ENCODE measurements at places on chromosomes 7 and 10.

DNA sequence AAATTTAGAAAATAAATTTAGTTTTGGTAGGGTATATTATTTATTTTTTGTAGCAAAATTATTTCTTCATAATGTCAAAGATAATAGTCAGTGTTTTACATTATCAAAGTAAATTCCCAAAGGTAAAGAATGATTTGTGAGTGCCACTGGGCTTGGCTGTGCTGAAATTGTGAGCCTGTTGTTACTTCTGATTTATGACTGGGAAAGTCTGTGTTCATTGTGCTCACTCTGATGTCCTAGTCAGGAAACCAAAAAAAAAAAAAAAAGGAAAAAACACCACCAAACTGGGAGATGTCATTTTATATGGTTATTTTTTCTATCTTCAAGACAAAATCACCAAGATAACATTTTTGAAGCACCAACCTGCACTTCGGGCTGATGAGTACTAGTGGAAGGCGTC, 44.3 kb downstream of the MDFIC start:
- DNase-seq, result no peak

GRCh38 chr10:25036381-25036780, 20.0 kb downstream of the THNSL1 start:
- DNase-seq, result no peak

- DNase-seq, result no peak
Observed at GRCh38 chr7:28937619-28938018, 20.5 kb downstream of the TRIL start.

GRCh38 chr7:88005191-88005590, 71.1 kb downstream of the ADAM22 start:
- no peak for DNase-seq

DNA sequence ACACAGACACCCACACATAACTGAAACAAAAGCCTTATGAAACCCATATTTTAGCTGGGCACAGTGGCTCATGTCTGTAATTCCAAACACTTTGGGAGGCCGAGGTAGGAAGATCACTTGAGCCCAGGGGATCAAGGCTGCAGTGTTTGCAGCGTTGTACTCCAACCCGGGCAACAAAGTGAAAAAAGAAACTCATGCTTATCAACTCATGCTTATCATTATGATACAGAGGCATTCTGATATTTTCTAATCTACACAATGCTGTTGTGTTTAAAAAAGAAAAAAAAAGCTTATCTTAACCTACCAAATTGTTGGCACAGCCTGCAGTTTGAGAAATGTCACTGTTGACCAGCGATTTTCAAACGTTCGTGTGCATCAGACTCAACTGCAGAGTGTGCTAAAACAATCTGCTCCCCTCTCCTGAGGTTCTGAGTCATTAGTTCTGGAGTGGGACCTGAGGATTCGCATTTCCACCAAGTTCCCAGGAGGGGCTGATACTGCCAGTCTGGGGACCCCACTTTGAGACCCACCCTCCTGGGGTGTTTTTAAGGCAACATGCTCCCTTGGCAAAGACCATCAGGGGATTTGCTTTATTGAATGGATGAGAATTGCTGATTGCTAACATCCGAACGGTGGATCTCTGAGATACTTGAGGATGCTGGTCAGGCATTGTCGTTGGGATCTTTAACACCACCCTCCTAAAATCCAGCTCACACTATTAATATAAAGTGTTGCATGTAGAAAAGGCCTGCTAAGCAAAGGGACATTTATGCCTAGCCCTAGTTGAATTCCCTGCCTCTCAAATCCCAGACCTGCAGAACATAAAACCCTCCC, 16.2 kb downstream of the CHST3 start:
- no peak for DNase-seq

- no peak for DNase-seq
Observed at GRCh38 chr7:27249724-27250556, 7.3 kb downstream of the EVX1 start.

GRCh38 chr10:78042058-78042751, 8.5 kb downstream of the RPS24 start:
- no peak for DNase-seq

DNA sequence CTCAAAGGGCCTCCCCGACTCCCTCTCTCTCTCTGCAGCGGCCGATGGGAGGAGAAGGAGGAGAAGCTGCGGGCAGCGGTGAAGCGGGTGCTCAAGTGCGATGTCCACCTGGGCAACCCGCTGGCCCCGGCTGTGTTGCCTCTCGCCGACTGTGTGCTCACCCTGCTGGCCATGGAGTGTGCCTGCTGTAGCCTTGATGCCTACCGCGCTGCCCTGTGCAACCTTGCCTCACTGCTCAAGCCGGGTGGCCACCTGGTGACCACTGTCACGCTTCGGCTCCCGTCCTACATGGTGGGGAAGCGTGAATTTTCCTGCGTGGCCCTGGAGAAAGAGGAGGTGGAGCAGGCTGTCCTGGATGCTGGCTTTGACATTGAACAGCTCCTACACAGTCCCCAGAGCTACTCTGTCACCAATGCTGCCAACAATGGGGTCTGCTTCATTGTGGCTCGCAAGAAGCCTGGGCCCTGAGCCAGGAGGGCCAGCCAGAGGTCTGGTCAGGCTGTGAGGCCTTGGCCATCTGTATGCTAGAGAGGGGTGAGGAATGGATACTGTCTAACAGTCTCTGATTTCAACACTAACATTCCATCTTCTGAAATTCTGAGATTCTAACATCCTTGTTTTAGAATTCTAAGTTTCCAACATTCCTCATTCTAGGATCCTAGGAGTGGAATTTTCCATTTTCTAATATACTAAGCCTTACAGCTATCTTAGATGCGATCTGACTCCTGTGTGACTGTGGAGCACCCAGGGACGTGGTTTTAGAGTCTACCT, 3.6 kb downstream of the INMT start:
- no peak for DNase-seq

DNA sequence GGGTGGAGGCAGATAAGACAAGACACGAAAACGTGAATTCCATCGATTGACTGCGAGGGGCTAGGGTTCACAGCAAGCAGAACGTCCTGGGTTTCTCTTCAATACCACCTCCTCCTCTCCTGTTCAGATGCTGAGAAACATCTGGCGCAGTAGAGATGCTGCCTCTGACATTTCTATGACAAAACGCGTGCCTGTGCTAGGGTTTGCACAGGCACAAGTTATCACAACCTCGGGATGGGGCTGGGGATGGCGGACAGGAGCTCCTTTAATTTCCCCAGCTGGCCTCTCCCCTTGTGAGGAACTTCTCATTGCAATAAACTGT, 99.8 kb upstream of the SVIL start:
- DNase-seq, result no peak

DNA sequence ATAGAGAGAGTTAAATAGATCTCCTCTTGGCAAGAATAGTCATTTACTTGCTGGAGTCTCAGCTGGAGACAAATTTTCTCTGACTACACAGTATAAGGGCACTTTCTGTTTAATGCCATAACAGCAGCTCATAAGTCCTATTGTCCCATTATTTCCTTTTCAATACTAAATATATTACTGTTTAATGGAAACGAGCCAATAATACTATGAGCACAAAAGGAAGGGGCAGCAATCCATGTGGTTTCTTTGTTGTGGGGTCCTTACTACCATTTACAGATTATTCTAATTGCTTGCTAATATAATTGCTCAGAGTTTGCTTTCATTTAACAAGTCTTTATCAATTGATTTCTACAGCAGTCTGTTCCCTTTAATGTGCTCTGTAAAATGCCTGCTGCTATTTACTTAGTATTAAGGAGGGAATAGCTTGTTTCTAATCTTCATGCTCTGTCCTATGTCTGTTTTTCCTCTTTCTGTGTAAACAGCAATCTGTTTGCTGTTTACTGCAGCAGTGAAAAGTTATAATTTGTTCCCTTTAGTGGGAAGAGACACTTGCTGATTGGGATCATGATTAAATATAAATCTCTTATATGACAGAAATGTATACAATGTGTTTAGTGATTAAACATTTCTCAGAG, 296.2 kb upstream of the SMIM30 start:
- DNase-seq, result no peak

- DNase-seq, result no peak
Observed at GRCh38 chr7:146002008-146002407, 114.6 kb upstream of the CNTNAP2 start.

DNA sequence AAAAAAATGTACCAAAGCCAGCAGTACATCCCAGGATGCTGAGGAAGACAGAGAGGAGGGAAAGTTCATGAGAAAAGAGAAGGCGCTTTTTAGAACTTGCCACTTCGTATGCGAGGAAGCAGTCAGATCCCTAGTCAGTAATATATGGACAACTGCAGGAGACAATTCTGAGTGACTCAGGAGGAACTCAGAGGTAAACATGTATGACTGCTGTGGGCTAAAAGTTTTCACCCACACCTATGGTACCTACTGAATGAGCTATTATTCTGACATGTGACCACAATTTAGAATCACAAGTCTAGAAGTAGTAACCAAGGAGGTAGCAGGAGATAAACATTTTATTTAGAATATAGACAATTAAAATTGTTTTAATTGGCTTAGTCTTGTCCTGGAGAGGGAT, 126.5 kb downstream of the ICA1 start:
- no peak for DNase-seq

- no peak for DNase-seq
Observed at GRCh38 chr7:159272739-159273138, 128.1 kb upstream of the VIPR2 start.

DNA sequence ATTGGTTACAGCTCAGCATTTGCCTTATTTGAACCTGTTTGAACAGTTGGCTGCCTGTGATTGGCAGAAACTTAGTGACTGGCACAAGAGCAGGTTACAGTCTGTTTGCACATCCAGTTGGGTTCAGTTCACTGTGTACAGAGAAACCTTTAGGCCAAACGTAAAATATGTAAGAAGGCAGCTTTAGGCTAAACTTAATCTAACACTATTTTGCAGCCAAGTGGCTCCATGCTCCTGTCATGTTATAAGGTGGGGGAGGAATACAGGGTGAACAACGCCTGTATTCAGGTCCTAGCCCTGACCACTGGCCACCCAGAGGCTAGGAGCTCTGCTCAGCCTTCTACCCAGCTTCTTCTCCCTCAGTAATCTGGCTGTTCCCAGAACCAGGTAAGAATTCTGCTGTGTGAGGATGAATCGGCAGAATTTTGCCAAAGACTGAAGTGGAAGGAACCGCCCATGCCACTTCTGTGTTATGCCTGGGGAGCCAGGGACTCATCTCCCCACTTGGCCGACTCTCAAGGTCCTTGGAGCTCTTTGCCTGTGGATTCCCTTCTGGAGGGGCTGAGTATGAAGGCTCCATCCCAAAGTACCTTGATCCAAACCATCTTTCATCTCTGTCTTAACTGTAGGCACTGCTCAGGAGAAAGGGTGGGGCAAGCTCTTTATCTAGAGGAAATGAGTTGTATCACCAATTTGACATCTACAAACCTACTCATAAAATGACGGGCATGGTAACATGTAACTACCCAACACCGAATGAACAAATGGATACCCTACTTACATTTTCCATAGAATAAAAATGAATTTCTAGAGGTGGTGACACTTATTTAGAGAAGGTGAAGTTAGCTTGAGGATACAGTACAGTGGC, 164.4 kb upstream of the NAMPT start:
- no peak for DNase-seq

GRCh38 chr10:48748573-48748972, 63.9 kb downstream of the WDFY4 start:
- DNase-seq, result peak; percentile 83

DNA sequence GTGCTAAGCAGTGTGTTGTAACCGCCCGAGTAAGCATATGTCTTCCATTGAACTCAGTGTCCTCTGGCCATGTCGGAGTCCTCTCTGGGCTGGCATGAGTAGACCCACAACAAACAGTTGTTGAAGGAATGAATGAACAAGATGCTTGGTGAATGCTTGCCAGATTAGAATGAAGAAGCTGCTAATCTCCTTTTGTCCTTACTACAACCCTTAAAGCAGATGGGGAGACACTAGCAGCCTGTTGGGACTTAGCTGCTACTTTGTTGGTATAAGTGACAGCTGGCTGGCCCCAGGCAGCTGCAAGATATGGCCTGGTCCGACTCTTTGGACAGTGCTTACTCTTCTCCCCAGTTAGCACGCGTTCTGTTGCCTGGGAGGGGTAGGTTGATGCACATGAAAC, 370.1 kb downstream of the RPS24 start:
- no peak for DNase-seq

GRCh38 chr7:25731846-25732245, 420.2 kb upstream of the NFE2L3 start:
- no peak for DNase-seq

GRCh38 chr10:11097686-11098085, 80.0 kb downstream of the CELF2 start:
- no peak for DNase-seq

GRCh38 chr10:21379143-21379542, 146.3 kb downstream of the SKIDA1 start:
- DNase-seq, result no peak

- no peak for DNase-seq
Observed at GRCh38 chr7:121429798-121430197, 33.7 kb upstream of the FAM3C start.

GRCh38 chr7:5649641-5650040, 131.8 kb downstream of the RNF216 start:
- no peak for DNase-seq

DNA sequence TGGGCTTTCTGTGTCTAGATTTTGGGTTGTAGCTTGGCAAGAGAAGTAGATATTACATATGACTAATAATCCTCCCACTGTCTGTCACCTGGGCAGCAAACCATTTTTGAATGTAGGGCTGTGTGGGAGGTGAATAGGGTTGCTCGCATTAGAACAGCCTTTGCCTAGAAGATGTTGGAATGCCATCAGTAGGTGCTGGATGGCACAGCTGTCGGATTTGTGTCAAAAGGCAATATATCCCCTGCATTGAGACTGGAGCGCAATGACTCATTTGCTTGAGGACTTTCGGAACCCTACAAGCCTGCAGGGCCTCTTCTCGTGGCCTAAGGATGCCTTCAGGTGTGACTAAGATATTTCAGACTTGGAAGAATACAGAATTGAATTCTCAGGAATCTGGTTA, 323.8 kb downstream of the GPR158 start:
- no peak for DNase-seq

DNA sequence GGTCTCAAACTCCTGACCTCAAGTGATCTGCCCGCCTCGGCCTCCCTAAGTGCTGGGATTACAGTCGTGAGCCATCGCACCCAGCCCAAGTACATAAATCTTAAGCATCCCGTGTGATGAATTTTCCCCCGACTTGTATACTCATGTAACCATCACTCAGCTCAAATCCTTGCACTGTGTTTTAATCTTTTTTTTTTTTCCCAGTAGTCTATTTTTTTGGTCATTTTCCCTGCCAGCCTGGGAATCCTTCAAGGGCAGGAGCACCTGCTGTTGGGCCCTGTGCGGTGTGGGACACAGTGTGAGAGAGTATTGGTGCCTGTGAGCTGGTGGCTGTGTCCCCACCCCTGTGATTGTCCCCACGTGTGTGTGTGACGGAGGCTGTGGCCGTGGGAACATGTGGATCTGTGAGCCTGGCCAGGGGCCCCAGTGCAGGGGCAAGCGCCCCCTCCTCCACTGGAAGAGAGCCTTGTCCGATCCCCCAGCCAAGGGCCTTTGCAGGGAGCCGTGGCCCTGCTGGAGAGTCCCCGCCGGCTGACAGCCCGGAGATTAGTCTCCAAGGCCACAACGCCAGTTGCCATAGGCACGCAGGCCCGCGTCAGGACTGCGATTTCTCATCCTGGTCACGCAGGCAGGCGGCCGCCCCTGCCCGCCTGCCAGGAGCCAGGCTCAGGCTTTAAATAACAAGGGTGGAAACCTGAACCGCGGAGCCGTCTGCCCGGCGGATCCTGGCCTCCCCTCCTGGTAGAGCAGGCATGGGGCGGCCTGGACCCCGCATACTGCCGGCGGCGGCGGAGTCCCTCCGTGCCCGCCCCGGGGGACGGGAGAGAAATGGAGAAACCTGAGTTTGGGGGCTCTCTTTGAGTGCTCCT, 26.5 kb downstream of the GTF2IRD1 start:
- DNase-seq, result peak; percentile 86
